Activated naive CD8-positive, alpha-beta T cell treated with anti-CD3 and anti-CD28 coated beads, Interleukin-2, amount 50 U/mL, for 16 hours (primary cell): ENCODE measurements at places on chromosomes 2 and 18.

GRCh38 chr2:136131484-136131960, 13.6 kb upstream of the CXCR4 start:
- no peak for DNase-seq

- DNase-seq: no peak
Observed at GRCh38 chr2:47043142-47043890, 111.8 kb downstream of the STPG4 start.

DNA sequence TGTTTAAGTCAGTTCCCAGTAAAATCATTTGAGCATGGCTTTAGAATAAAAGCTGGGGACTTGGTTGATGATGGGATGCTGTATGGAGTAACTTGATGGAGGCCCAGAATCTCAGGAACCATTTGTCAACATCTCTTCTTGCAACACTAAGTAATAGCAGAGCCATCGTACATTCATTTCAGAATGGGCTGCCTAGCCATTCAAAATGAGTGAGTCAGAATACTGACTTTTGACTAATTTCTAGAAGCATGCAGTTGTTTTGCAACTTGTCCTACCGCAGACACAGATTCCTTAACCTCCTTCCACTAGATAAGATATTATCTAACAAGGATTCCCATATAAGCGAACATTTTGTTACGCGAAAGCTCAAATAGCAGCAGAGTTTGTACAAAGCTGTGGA, 229.5 kb downstream of the CNTNAP5 start:
- no peak for DNase-seq

DNA sequence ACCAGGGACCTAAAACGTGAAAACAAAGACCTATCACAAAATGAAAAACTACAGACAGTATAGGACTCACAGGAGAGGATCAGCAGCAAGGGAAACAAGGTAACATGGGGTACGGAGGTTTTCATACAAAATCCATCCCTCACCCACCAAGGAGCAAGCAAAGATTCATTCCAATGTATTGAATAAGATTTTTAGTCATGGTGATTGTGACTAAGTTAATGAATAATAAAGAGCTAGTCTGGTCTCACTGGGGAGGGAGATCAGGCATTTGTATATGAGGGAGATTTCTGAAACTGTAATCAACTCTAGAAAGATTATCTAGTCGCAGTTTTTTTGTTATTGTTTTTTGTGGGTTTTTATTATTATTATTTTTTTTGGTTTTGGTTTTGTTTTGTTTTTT, 336.5 kb upstream of the MMADHC start:
- DNase-seq: no peak

GRCh38 chr18:41553716-41554115, 401.3 kb upstream of the PIK3C3 start:
- no peak for DNase-seq

- no peak for DNase-seq
Observed at GRCh38 chr2:181307203-181307991, 149.8 kb upstream of the ITGA4 start.

GRCh38 chr2:74007711-74008110, 23.0 kb downstream of the TET3 start:
- no peak for DNase-seq

DNA sequence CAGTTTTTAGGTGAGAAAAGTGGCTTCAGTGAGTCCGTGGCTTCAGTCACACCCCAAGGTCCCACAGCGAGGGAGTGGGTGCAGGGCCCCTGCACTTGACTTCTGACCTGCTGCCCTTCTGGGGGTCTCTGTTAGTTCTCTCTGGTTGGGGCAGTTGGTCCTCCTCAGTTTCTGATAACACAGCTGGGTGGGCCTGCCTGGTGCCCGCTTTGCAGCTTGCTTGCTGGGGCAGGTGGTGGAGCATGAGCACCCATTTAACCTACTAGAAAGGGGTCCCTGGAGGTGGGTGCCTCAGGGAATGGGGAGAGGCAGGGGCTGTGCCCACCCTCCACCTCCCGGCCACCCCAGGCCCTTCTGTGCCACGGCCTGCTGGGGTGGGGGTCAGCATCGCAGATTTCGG, 83.2 kb downstream of the ASB1 start:
- DNase-seq: no peak

DNA sequence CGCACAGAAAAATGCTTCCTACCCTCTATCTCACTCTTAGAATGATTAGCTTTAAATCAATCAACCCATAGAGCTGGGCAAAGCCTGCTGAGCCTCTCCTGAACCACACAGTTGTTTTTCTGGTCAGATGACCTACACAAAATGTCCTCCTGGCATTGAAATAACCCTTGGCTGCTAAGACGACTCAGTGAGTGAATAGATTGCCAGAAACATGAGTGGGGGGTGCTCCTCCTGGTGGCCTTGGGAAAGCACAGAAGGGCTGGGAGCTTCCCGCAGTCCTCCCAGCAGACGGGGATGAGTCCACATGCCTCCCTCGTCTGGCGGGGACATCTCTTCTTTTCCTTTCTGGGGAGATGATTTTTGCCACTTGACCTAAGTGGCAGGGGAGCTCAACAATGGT, 14.9 kb downstream of the MAL start:
- no peak for DNase-seq

GRCh38 chr2:118554616-118555015, 292.8 kb downstream of the EN1 start:
- DNase-seq: no peak

- no peak for DNase-seq
Observed at GRCh38 chr2:215447673-215448081, 11.8 kb upstream of the FN1 start.

GRCh38 chr18:28112056-28112470, 64.9 kb downstream of the CDH2 start:
- DNase-seq: no peak

- no peak for DNase-seq
Observed at GRCh38 chr2:118122594-118123281, 34.5 kb downstream of the INSIG2 start.

DNA sequence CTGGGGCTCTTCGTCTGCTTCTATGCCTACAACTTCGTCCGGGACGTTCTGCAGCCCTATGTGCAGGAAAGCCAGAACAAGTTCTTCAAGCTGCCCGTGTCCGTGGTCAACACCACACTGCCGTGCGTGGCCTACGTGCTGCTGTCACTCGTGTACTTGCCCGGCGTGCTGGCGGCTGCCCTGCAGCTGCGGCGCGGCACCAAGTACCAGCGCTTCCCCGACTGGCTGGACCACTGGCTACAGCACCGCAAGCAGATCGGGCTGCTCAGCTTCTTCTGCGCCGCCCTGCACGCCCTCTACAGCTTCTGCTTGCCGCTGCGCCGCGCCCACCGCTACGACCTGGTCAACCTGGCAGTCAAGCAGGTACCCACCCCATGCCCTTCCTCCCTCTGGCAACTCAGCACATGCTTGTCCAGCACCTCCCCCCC, 24.2 kb downstream of the STEAP3 start:
- no peak for DNase-seq

- no peak for DNase-seq
Observed at GRCh38 chr2:85180322-85181133, 47.3 kb downstream of the TCF7L1 start.

GRCh38 chr2:71833855-71834560, 313.7 kb downstream of the CYP26B1 start:
- DNase-seq: no peak

- DNase-seq: no peak
Observed at GRCh38 chr2:109345653-109346480, 216.9 kb downstream of the SH3RF3 start.

DNA sequence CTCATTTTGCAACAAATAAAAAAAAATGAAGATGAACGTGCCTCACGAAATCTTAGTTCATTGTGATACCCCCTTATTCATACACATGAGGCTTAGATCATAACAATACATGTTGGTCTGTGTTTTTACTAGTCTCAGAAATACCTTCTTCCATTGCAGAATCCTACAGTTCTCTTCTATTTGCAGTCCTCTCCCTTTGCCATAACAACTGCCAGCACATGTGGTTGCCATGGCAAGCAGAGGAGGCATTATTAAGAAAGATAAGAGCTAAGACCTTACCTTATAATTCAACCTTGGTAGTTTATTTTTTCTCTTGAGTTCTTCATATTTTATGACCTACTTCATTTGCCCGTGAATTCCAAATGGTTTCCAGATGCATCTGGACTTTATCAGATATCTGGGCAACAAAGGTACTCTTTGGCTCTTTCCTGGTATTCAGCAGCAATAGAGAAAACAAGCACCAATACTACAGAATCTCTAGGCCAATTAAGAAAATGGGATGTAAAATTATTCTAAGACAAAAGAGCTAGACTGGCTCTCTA, 524.0 kb downstream of the CMPK2 start:
- DNase-seq: no peak

GRCh38 chr2:57126410-57126809, 920.2 kb upstream of the VRK2 start:
- DNase-seq: no peak

DNA sequence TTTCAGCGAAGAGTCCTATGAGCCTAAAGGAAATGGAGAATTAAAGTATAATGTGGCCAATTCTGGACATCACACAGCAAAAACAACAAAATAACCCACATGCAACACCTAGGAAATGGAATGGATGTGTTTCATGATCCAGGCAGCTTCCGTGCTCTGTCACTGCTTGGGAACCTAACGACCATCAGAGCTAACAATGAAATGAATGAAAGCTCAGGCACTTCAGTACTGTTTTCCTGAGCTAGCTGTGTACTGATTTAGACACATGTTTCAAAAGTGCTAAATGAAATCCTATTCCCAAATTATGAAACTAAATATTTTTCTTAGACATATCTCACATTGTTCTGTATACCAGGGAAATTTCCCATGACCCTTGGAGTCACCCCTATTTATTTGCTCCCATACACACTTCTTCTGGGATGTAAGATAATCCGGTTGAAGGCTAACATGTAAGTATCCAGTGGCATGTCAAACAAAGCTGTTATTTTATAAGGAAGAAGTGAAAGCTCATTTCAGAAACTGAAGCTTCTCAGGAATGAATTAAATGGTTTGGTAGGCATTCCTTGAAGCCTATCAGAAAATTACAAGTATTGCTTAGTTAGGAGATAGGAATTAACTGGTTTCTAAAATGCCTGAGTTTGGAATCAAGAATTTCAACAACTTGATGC, 108.5 kb upstream of the RND3 start:
- DNase-seq: no peak

- no peak for DNase-seq
Observed at GRCh38 chr2:30336978-30337841, 105.9 kb downstream of the LBH start.

GRCh38 chr2:154850532-154850931, 152.0 kb downstream of the KCNJ3 start:
- DNase-seq: no peak

DNA sequence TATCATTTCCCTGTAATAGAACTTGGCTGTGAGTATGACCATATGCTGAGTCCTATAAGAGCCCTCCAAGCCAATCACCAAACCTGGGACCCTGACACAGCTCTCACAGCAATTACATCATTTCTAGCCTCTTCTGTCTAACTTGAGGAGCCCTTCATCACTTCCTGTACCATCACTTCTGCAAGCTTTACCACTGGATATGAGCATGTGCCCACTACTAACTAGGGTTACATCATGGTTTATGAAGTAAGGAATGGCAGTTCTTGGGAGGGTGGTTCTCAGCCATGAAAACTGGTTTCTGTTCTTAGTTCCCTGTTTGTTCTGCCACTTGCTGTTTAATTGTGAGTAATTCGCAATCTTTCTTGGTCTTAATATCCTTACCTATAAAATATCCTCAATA, 31.0 kb upstream of the EPB41L3 start:
- no peak for DNase-seq

DNA sequence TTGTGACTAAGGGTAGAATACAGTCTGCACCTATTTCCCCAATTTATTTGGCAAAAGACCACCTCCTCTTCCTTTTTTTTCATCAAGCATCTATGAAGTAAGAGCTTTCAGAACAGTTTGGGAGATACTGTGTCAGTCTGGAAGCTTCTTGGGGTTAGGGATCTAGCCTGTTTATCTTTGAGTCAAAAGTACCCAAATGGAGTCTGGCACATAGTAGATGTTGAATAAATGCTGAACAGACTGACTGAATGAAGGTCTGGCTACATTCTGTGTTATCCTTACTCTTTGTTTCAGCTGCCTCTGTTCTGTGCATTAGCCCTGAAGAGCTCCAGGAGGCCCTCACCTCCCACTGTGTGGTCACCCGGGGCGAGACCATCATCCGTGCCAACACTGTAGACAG, 223.2 kb downstream of the MYO3B start:
- no peak for DNase-seq

- DNase-seq: no peak
Observed at GRCh38 chr2:174670446-174670845, 72.8 kb upstream of the WIPF1 start.

DNA sequence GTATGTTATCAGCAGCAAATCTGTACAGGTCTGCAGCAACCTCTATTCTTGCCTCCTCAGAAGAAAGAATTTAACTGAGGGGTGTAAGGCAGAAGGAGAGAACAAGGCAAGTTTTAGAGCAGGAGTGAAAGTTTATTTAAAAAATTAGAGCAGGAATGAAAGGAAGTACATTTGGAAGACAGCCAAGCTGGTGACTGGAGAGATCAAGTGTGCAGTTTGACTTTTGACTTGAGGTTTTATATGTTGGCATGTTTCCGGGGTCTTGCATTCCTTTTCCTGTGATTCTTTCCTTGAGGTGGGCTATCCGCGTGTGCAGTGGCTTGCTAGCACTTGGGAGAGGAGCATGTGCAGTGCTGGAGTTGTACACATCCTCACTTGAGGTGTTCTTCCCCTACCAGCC, 16.5 kb upstream of the CERS6 start:
- DNase-seq: no peak

GRCh38 chr18:76232779-76233178, 262.3 kb downstream of the ZNF516 start:
- no peak for DNase-seq

- no peak for DNase-seq
Observed at GRCh38 chr2:99101697-99102096, 39.8 kb upstream of the C2orf15 start.

GRCh38 chr2:46390901-46391395, 88.4 kb upstream of the TMEM247 start:
- DNase-seq: no peak

DNA sequence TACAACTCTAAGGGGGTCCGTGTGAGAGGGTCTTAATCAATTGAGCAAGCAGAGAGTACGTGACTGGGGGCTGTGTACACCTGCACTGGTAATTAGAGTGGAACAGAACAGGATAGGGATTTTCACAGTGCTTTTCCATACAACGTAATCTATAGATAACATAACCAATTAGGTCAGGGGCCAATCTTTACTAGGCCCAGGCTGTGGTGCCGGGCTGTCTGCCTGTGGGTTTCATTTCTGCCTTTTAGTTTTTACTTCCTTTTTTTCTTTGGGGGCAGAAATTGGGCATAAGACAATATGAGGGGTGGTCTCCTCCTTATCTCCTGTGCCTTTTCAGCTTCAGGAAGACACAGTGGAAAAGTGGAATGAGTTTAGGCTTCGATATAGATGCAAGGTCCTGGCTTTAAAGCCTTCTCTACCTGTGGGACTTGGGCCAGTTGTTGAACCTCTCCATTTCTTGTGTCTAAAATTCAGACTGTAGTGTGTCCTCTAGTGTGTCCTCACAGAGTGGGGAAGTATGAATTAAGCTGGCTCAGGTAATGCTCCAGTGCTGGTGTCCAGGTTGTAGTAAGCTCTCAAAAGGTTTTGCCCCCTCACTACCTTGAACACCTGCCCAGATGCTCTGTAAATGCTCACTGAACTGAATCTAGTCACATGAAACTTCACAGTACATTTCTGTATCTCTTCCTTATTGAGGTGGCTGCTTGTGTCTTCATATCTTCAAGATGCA, 422.8 kb downstream of the SETBP1 start:
- DNase-seq: no peak
